GM23338 (cell line): ENCODE measurements at places on chromosomes 5 and 9.

DNA sequence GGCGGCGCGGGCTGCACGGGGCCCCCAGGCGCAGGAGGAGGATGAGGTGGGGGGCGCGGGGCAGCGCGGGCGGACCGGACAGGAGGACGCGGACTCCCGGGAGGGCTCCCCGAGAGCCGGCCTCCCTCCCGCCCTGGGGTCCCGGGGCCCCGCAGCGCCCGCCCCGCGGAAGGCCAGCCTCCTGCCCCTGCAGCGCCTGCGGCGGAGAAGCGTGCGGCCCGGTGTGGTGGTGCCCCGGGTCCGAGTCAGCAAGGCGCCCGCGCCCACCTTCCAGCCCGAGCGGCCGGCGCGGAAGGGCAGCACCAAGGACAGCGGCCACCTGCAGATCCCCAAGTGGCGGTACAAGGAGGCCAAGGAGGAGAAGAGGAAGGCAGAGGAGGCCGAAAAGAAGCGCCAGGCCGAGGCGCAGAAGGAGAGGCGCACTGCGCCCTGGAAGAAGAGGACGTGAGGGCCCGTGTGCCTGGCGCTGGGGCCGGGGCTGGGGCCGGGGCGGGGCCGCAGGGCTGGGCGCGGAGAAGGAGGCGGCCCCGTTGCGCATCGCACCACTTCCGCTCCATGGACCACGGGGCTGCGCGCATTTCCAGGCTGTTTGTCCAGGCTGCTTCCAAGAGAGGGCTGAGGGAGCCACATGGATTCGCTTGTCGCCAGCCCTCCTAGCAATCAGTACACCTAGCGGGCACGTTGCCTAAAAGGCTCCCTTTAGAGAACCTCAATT lies 86.0 kb downstream of the ANKRD33B start:
- peak; percentile 74 for DNase-seq

DNA sequence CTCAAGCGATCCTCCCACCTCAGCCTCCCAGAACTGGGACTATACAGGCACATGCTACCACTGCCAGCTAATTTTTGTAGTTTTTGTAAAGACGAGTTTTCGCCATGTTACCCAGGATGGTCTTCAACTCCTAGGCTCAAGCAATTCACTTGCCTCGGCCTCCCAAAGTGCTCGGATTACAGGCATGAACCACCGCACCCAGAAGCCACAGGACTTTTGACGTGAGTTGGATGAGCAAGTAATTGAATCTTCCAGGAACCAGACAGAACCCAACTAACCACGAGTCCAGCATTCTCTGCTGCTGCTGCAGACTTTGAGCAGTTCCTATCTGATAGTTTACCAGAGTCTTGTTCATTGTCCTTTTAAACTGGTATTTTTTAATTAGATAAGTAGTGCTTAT lies 9.6 kb upstream of the ATP6V0E1 start:
- DNase-seq, result no peak

- no peak for DNase-seq
Measured at GRCh38 chr5:130055572-130055971, 151.3 kb downstream of the CHSY3 start.

GRCh38 chr5:40436535-40437237 lies 243.0 kb upstream of the PTGER4 start:
- no peak for DNase-seq

GRCh38 chr5:1371218-1371971 lies 26.5 kb upstream of the CLPTM1L start:
- no peak for DNase-seq

GRCh38 chr5:125043781-125044391 lies 297.4 kb upstream of the ZNF608 start:
- no peak for DNase-seq

- no peak for DNase-seq
Measured at GRCh38 chr5:6201631-6202030, 176.7 kb downstream of the MED10 start.

- no peak for DNase-seq
Measured at GRCh38 chr5:31962351-31962751, 211.8 kb downstream of the GOLPH3 start.

GRCh38 chr5:137613554-137614265 lies 114.6 kb upstream of the SPOCK1 start:
- DNase-seq, result no peak

DNA sequence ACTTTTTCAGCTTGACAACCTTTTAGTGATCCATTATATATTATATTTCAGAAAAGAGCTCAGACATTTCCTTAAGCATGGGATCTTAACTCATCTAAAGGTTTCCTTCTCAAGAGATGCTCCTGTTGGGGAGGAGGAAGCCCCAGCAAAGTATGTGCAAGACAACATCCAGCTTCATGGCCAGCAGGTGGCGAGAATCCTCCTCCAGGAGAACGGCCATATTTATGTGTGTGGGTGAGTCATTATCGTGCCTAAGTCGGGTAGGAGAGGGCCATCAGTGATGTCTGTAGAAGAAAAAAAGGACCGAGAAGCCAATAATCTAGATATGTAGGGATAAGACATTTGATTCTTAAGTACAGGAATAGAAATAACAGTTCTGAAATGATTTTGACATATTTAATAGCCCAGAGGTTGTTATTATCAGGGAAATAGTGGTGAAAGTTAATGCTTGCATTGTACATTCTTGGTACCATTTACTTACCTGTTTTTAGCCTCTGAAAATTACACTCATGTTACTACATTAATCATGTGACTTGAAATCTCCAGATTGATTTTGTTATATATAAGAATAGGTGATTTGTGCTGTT lies 28.2 kb downstream of the MTRR start:
- DNase-seq, result peak; percentile 43

GRCh38 chr5:171428809-171429542 lies 9.5 kb downstream of the FGF18 start:
- DNase-seq, result no peak
